ENCODE measurements at places on chromosomes 1 and 21. TPM values are rescaled to one million over a fixed set of nuclear protein-coding genes. Genes with fewer than 3 reads are reported as not detected.

Gene LAMB3
- total RNA-seq: 12.2 TPM

Gene HRNR
- not detected for total RNA-seq

Gene LCE2B
- not detected for total RNA-seq

Gene AKR7A3
- 0.52 TPM for total RNA-seq

Gene VTCN1
- total RNA-seq: not detected

Gene FAM110D
- not detected for total RNA-seq

Gene COL8A2
- 53.4 TPM for total RNA-seq

Gene MYBPH
- total RNA-seq: 0.52 TPM

Gene SELE
- total RNA-seq: not detected

Gene AADACL3
- total RNA-seq: not detected

Gene RPTN
- 0.13 TPM for total RNA-seq

Gene LRRC71
- not detected for total RNA-seq
